H9 (cell line): ENCODE measurements at places on chromosomes 3 and 15. TPM values are rescaled to one million over a fixed set of nuclear protein-coding genes. Genes with fewer than 3 reads are reported as not detected.

DNA sequence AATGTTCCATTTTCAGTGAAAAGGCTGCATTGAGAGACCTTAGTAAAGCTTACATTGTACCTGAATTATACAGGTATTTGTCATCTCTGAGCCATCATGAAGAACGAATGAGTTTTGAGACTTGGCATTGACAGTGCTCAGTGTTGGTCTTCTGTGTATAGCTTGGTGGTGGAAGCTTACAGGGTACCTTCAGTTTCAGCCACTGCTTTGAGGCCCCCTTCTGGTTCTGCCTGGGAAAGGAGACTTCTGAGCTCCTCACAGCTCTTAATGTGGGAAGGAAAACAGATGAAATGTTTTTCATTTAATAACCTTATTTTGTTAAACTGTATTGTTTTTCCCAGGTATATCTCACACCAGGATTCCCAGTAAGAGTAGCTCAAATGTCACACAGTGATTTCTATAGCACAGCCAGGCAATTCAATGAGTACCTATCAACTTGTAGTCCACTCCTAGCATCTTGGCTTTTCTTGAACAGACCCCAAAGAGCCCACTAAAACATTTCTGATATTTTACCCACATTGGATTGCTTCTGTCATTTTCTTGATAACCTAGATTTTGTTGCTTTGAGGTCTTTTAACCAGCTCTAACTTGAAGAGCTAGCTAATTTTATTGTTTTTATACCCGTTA, 5.6 kb downstream of the SERPINI1 start:
- H3K4me3 ChIP-seq: no peak overlapping the region
- H3K36me3 ChIP-seq: no peaks in the 10 kb centered on the region
- DNase-seq: peak; percentile 47
- H3K27me3 ChIP-seq: no peaks in the 10 kb centered on the region

DNA sequence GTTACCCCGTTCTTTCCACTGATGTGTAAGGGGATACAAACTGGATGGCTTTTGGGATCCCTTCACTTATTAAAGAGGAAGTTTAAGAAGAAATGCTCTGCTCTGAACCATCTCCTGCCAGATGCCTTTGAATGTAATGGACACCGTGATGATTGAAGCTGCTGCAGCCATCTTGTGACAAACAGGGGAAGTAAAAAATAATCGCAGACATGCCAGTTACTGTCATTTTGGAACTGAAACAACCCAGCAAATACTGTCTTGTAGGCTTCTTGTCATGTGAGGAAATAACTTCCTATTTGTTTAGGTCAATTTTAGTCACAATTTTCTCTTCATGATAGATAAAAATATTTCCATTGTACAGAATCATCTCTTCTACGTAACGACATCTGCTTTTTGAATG, 224.0 kb downstream of the CHL1 start:
- H3K27me3 ChIP-seq: peaks cover 17% of the 10 kb centered on the region
- H3K27ac ChIP-seq: no peak overlapping the region
- no peaks in the 10 kb centered on the region for H3K4me1 ChIP-seq
- DNase-seq: no peak
- H3K36me3 ChIP-seq: no peaks in the 10 kb centered on the region

GRCh38 chr15:85793641-85794597, 806 bp downstream of the KLHL25 start:
- no peaks in the 10 kb centered on the region for H3K27me3 ChIP-seq
- no peaks in the 10 kb centered on the region; the same call in 1 of the 2 replicates for H3K4me1 ChIP-seq
- H3K27ac ChIP-seq: no peak overlapping the region
- H3K4me3 ChIP-seq: peak overlapping the region; percentile 96
- no peak for DNase-seq
- H3K36me3 ChIP-seq: peaks cover 5% of the 10 kb centered on the region

- no peak overlapping the region for H3K27ac ChIP-seq
- no peaks in the 10 kb centered on the region for H3K4me1 ChIP-seq
- H3K4me3 ChIP-seq: no peak overlapping the region
- no peak for DNase-seq
- no peaks in the 10 kb centered on the region for H3K27me3 ChIP-seq
Measured at GRCh38 chr3:37582086-37582485, 279.6 kb upstream of the CTDSPL start.

DNA sequence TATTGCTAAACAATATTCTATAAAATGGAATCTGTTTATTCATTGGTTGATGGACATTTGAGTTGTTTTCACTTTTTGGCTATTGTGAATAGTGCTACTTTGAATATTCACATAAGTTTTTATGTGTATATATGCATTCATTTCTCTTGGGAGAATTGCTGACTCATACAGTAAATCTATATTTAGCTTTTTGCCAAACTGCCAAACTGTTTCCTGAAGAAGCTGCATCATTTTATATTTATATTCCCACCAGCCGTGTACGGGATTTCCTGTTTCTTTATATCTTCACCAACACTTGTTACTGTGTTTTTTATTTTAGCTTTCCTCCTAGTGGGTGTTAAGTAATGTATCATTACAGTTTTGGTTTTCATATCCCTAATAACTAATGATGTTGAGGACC, 12.5 kb upstream of the TCAIM start:
- DNase-seq: no peak
- H3K4me1 ChIP-seq: no peaks in the 10 kb centered on the region
- no peaks in the 10 kb centered on the region for H3K27me3 ChIP-seq

- H3K27me3 ChIP-seq: no peaks in the 10 kb centered on the region
- no peaks in the 10 kb centered on the region for H3K36me3 ChIP-seq
- H3K4me1 ChIP-seq: no peaks in the 10 kb centered on the region
- H3K27ac ChIP-seq: no peak overlapping the region
- no peak overlapping the region for H3K4me3 ChIP-seq
Measured at GRCh38 chr3:192005989-192006388, 545.0 kb downstream of the PYDC2 start.

- no peak overlapping the region for H3K27ac ChIP-seq
- no peaks in the 10 kb centered on the region for H3K27me3 ChIP-seq
- H3K4me1 ChIP-seq: no peaks in the 10 kb centered on the region
- DNase-seq: no peak
- H3K36me3 ChIP-seq: no peaks in the 10 kb centered on the region
- no peak overlapping the region for H3K4me3 ChIP-seq
Measured at GRCh38 chr3:69763458-69763857, 24.2 kb downstream of the MITF start.

VIPR1 gene
- total RNA-seq: 6.3 and 6.5 TPM in 2 replicates

- no peaks in the 10 kb centered on the region; the same call in 1 of the 2 replicates for H3K27me3 ChIP-seq
- no peak overlapping the region for H3K4me3 ChIP-seq
- H3K27ac ChIP-seq: no peak overlapping the region
- no peaks in the 10 kb centered on the region for H3K36me3 ChIP-seq
Measured at GRCh38 chr15:96500508-96500907, 170.0 kb downstream of the NR2F2 start.

DNA sequence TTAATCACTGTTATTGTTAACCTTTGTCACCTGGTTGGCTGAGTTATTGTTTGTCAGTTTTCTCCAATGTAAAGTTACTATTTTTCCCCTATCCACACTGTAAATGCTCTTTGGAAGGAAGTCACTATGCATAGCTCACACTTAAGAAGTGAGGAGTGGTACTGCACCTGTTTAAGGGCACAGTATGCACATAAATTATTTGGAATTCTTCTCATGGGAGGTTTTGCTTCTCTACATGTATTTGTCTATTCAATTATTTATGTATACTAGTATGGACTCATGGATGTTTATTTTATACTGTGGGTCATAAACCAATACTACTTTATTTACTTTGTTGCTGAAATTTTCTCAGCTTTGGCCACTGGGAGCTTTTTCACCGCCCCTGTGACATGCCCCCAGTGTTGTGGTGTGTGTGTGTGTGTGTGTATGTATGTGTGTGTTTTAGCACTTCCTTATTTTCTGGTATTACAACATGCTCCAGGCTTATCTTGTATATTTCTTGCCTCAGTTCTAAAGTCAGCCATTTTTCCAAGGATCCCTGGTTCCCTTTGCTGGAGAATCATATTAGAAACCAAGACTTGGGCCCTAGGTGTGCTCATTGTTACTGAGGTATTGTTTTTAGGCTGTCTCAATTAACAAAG, 290.5 kb downstream of the KBTBD8 start:
- no peak overlapping the region for H3K27ac ChIP-seq
- no peaks in the 10 kb centered on the region for H3K36me3 ChIP-seq
- no peak overlapping the region for H3K4me3 ChIP-seq
- no peaks in the 10 kb centered on the region for H3K27me3 ChIP-seq
- H3K4me1 ChIP-seq: no peaks in the 10 kb centered on the region; the same call in 1 of the 2 replicates

LOXL1 gene
- total RNA-seq: 6.9 and 9.1 TPM in 2 replicates

DNA sequence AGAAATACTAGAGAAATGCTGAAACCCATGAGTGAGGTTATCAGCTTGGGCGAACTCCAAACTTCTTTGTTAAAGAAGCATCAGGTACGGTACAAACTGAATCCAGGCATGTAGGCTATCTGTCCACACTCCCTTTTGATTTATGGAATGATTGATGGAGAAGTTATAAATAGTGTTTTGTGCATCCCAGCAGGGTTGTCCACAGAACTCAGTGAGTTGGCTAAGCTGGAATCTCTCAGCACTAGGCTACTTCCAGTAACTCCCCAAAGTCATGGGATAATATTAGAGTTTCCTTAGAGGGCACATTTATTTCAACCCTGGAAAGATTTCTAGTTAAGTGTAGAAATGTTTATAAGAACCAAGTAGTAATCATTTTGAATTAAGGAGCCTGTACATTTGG, 186.2 kb upstream of the CRBN start:
- H3K27me3 ChIP-seq: no peaks in the 10 kb centered on the region
- no peaks in the 10 kb centered on the region for H3K36me3 ChIP-seq
- H3K4me1 ChIP-seq: no peaks in the 10 kb centered on the region
- DNase-seq: no peak

TRPC1 gene
- 16.5 and 18.6 TPM in 2 replicates for total RNA-seq

RTP3 gene
- total RNA-seq: not detected in 2 replicates

DNA sequence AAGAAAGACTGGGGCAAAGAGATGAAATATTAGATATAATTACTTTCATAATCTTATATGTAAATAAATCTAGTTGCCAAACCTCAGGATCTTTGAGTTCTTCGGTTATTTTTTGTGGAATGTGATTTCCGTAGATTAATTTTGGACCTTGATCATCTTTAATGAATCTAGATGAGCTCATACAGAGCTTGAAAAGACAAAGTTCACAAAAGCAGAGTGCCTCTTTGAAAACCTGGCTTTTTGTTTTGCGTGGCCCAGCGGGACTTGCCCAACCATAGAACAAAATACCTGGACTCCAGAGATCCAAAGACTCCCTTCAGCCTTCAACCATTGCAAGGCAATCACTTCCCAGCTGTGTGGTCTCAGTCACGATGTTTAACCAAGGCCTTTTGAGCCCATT, 54.8 kb upstream of the CHST2 start:
- no peak overlapping the region for H3K4me3 ChIP-seq
- peaks cover 5% of the 10 kb centered on the region; the same call in 1 of the 2 replicates for H3K4me1 ChIP-seq
- H3K36me3 ChIP-seq: peaks cover 8% of the 10 kb centered on the region
- H3K27ac ChIP-seq: no peak overlapping the region
- DNase-seq: no peak

DNA sequence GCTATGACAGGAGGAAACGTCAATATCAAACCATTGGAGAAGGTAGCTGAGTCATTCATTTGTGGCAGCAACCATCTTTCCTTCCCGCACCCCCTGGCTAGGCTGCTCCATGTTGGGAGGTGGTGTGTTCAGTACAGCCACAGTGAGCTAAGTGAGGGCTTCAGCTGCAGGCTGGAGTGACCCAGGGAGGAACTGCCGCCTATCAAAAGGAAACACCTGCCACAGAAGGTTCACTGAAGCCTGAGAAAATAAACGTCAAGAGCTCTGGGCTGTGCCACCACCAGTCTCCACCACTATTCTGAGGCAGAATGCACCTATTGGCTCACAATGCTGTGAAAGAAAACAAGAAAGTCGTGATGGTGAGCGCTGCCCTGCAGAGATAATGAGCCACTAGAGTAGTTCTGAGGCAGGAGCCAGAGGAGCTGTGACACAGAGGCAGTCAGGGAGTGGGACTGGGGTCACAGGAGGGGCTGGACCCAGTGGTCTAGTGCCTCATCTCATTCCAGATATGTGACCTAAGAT, 34.8 kb upstream of the CD47 start:
- H3K27ac ChIP-seq: no peak overlapping the region
- no peaks in the 10 kb centered on the region for H3K27me3 ChIP-seq
- H3K4me1 ChIP-seq: peaks cover 4% of the 10 kb centered on the region; the same call in 1 of the 2 replicates
- no peak overlapping the region for H3K4me3 ChIP-seq

- H3K27ac ChIP-seq: no peak overlapping the region
- H3K4me1 ChIP-seq: no peaks in the 10 kb centered on the region
- no peak overlapping the region for H3K4me3 ChIP-seq
Measured at GRCh38 chr3:49648354-49649019, 25.7 kb upstream of the APEH start.

DNA sequence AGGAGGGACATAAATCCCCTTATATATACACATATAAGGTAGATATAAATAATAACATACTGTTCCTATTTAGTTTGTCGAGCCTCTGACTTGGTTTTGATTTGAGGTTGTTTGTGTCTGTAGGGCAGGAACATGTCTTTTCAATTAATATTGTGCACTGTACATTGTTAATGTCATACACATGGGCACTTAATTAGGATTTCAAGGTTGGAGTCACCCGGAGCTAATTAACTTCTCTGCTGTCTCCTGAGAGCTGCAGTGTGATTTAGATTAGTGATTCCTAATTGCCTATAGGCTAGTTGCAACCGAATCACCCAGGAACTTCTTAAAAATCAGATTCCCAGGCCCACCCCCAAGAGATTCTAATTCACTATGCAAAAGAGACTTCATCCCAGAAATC, 50.4 kb upstream of the FILIP1L start:
- no peaks in the 10 kb centered on the region for H3K4me1 ChIP-seq
- no peaks in the 10 kb centered on the region for H3K27me3 ChIP-seq
- no peak overlapping the region for H3K27ac ChIP-seq
- DNase-seq: no peak
- 0 out of 2 replicates have a peak, but pooled peaks cover 8% of the 10 kb centered on the region for H3K36me3 ChIP-seq

DNA sequence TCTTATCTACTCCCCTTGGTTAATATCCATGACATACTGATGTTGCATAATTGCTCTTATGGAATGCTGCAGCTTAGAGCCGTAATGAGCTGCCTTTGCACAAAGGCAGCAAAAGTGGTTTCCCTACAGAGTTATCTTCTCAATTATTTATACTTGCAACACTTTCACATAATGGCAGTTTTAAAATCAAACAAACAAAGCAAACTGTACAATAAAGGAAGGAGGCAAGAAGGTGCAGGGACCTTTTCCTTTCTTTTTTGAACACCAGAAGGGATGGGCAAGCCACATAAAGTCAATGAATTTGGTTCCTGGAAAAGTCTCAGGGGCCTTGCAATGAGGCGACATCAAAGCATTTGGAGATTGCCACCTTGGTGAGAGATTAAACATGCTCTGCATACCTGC, 188.0 kb downstream of the MEIS2 start:
- no peak overlapping the region for H3K27ac ChIP-seq
- H3K27me3 ChIP-seq: no peaks in the 10 kb centered on the region
- H3K4me3 ChIP-seq: no peak overlapping the region
- DNase-seq: no peak

DNA sequence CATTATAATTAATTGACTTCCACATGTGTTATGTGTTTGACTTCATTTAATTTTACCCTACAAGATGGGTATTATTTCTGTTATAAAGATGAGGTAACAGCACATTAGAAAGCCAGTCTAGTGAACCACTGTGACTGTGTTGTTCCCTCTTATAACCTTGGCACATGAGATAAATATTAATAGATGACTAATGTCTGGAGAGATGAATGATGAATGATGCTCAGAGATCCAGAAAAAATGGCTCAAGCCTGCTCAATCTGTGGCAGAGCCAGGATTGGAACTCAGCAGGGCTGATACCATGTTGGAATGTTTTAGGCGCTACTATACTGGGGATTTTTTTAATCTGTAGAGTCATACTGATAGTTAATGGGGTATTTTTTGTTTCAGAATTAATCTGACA, 118.8 kb upstream of the PTX3 start:
- H3K27me3 ChIP-seq: no peaks in the 10 kb centered on the region
- H3K27ac ChIP-seq: no peak overlapping the region
- H3K4me1 ChIP-seq: no peaks in the 10 kb centered on the region
- H3K36me3 ChIP-seq: no peaks in the 10 kb centered on the region
- no peak for DNase-seq
